ENCODE measurements at places on chromosomes 4 and X.

DNA sequence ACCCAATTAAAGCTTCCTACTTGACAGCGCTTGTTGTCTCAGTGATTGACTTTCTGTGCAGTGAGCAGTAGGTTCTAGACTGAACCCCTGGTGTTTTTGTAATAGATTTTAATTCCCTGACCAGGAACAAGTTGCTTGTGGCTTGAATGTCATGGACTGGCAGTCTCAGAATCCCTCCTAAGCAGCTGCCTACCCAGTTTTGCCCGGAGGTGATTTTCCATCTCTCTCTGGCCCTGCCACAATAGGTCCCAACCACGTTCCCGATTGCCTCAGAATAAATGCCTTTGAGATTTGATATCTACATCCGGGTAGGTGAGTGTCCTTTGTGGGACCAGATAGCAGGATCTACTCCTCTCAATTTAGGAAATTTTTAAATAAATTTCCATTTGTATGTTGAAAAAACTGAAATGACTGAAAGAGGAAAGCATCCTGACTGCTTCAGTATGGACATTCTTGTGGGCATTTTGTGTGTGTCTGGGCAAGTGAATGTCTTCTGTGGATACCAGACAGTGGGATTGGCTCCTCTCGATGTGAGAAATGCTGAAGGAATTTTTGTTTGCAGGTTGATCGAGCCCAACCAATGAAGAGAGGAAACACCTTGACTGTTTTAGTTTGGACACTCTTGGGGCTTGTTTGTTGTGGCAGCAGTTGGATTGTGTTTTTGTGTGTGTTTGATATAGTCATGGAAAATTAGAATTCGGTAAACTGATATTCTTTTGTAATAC lies 1607.4 kb downstream of the C4orf33 start:
- DNase-seq = no peak

DNA sequence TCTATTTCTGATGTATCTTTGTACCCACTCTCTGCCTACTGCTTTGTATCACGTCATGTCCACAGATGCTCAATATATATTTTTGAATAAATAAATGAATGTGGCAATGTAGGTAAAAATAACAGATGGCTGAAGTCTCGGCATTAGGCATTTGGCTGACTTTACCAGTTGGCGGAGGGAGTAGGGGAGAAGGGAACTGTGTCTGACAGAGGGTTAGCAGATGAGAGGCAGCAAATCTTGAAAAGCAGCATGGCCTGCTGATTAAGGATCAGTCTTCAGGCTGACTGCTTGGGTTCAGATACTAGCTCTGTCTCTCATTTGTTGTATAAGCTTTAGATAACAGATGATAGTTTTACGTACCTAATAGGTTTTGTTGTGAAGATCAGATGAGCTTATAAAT lies 31.9 kb upstream of the RASGEF1B start:
- DNase-seq = no peak

- no peak for DNase-seq
Observed at GRCh38 chr4:738781-739280, 33.2 kb downstream of the PCGF3 start.

GRCh38 chr4:187558391-187558790 lies 437.2 kb upstream of the ZFP42 start:
- DNase-seq = no peak

- DNase-seq = no peak
Observed at GRCh38 chrX:30301963-30302362, 7.2 kb downstream of the NR0B1 start.

DNA sequence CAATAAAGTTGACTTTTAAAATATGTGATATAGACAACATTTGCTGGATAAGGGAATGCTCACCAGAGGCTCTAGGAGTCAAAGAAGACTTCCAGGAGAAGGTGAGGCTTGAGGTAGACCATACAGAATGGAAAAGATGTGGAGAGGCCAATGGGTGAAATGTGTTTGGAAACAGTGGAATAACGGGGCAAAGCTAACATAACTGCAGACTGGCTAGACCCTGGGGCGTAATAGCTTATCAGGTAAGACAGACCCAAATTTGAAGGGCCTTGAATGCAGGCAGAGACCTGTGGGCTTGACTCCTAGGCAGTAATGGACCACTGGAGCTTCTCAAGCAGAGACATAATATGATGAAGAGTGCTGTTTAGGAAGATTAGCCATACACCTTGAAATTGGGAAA lies 25.4 kb downstream of the GPC3 start:
- DNase-seq = no peak

DNA sequence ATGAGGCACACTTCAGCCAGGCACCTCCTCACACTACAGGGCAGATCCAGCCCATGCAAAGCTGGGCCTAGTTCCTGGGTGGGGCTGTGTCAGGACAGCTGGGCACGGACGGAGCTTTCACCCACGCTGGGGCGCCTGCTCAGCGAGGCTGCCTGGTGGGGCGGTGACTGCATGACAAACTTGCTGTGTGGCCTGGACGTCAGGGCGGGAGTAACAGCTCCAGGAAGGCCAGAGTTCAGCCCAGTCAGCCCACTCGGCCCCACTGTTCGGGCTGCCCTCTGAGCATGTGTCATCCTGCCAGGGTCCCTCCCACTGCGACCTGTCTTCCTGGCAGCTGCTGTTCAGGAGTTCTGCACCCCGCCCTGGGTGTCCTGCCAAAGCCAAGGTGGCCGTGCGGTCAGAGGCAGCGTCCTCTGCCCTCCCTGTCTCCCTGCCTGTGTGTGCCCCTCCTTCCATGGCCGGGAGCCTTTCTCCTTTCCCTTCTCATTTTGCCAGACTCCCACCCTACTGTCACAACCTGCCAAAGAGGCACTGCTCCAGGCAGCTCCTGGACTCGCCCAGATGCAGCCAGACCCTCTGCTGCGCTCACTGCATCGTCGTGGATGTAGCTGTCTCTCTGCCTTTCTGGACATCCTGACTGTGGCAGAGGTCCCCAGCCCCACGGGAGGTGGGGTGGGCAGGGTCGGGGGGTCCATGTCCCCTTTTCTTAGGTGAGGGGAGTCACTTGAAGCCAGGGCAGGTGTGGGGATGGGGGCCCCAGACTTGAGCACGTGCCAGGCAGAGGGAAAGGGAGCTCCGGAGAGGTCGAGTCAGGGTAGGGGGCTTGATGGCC lies 33.0 kb upstream of the KIAA0232 start:
- DNase-seq = no peak

DNA sequence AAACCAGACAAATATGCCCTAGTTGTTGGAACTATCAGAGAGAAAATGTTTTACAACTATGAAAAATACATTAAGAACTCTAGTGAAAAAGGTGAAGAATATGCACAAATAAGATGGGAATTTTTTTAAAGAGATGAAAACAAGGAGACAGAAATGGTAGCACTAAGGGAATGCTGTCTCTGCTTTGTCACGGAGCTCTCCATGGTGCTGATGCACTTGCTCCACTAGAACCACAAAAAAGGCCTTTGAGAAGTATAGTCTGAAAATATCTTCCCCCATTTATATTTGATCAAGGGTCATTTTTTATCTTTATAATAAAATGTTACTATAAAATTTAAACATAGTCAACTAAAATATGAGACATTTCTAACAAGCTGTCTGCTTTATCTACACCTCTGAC lies 1655.5 kb upstream of the AGA start:
- DNase-seq = no peak

GRCh38 chr4:26964512-26964911 lies 103.9 kb downstream of the STIM2 start:
- no peak for DNase-seq

- no peak for DNase-seq
Observed at GRCh38 chr4:129140521-129140920, 44.6 kb downstream of the C4orf33 start.

DNA sequence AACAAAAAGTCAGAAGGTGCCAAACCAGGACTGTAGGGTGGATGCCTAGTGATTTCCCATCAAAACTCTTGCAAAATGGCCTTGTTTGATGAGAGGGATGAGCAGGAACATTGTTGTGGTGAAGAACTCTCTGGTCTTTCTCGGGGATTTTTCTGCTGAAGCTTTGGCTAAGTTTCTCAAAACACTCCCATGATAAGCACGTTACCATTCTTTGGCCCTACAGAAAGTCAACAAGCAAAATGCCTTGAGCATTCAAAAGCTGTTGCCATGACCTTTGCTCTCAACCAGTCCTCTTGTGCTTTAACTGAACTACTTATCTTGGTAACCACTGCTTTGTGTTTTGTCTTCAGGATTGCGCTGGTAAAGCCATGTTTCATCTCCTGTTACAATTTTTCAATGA lies 3.0 kb upstream of the SEC31A start:
- no peak for DNase-seq

GRCh38 chr4:157314906-157315305 lies 94.4 kb downstream of the GRIA2 start:
- DNase-seq = no peak

Measured in stimulated activated naive CD4-positive, alpha-beta T cell (primary cell).